ENCODE measurements at places on chromosomes 12 and 14. TPM values are rescaled to one million over a fixed set of nuclear protein-coding genes. Genes with fewer than 3 reads are reported as not detected.

GRCh38 chr14:75545907-75546306 lies 23.6 kb downstream of the BATF start:
- H3K4me1 ChIP-seq: peaks cover 29% of the 10 kb centered on the region
- no peaks in the 10 kb centered on the region for H3K27me3 ChIP-seq
- H3K4me3 ChIP-seq: no peak overlapping the region
- peaks cover 15% of the 10 kb centered on the region for H3K36me3 ChIP-seq
- DNase-seq: no peak

GRCh38 chr14:90727082-90727481 lies 89.1 kb downstream of the TTC7B start:
- H3K27ac ChIP-seq: no peak overlapping the region
- peaks cover 2% of the 10 kb centered on the region for H3K27me3 ChIP-seq
- no peak for DNase-seq
- no peak overlapping the region for H3K4me3 ChIP-seq

GRCh38 chr12:120643574-120643973 lies 3.1 kb downstream of the CABP1 start:
- H3K4me1 ChIP-seq: peaks cover 8% of the 10 kb centered on the region
- DNase-seq: no peak
- H3K27me3 ChIP-seq: peaks cover 74% of the 10 kb centered on the region
- H3K36me3 ChIP-seq: no peaks in the 10 kb centered on the region

- H3K27me3 ChIP-seq: peaks cover 71% of the 10 kb centered on the region
- no peaks in the 10 kb centered on the region for H3K36me3 ChIP-seq
- DNase-seq: no peak
Measured at GRCh38 chr12:109309381-109310246, 530 bp upstream of the FOXN4 start.

DNA sequence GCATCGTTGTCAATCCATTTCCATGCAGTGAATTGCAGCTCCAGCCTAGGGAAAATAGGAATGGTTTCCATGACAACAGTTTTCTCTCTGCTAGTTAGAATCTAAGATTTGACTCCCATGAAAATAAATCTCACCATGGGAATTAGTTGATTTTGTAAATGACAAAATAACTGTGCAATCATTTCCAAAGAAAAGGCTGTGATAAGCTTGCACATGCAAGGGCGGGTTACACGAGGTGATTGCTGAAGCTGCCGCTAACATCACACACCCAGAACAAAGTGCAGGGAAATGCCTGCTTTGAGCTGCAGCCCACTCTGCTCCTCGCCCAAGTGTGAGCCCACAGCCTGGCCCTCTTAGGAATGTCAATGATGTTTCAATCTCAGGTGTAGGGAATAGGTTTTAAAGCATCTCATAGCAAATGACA lies 53.8 kb downstream of the TRIM9 start:
- no peak for DNase-seq
- no peaks in the 10 kb centered on the region for H3K4me1 ChIP-seq
- H3K27me3 ChIP-seq: no peaks in the 10 kb centered on the region
- no peak overlapping the region for H3K4me3 ChIP-seq

GRCh38 chr12:108977360-108977759 lies 43.5 kb downstream of the SVOP start:
- H3K36me3 ChIP-seq: no peaks in the 10 kb centered on the region
- H3K27me3 ChIP-seq: peaks cover 6% of the 10 kb centered on the region
- DNase-seq: no peak
- no peak overlapping the region for H3K27ac ChIP-seq
- peaks cover 4% of the 10 kb centered on the region for H3K4me1 ChIP-seq
- no peak overlapping the region for H3K4me3 ChIP-seq

- no peaks in the 10 kb centered on the region for H3K4me1 ChIP-seq
- H3K27ac ChIP-seq: no peak overlapping the region
- DNase-seq: no peak
- no peaks in the 10 kb centered on the region for H3K27me3 ChIP-seq
- no peak overlapping the region for H3K4me3 ChIP-seq
Measured at GRCh38 chr12:97982684-97983083, 520.1 kb downstream of the RMST start.

- H3K27me3 ChIP-seq: no peaks in the 10 kb centered on the region
- no peak overlapping the region for H3K4me3 ChIP-seq
- no peak overlapping the region for H3K27ac ChIP-seq
- H3K4me1 ChIP-seq: no peaks in the 10 kb centered on the region
- no peaks in the 10 kb centered on the region for H3K36me3 ChIP-seq
Measured at GRCh38 chr12:43882578-43883178, 46.8 kb downstream of the TMEM117 start.

DNA sequence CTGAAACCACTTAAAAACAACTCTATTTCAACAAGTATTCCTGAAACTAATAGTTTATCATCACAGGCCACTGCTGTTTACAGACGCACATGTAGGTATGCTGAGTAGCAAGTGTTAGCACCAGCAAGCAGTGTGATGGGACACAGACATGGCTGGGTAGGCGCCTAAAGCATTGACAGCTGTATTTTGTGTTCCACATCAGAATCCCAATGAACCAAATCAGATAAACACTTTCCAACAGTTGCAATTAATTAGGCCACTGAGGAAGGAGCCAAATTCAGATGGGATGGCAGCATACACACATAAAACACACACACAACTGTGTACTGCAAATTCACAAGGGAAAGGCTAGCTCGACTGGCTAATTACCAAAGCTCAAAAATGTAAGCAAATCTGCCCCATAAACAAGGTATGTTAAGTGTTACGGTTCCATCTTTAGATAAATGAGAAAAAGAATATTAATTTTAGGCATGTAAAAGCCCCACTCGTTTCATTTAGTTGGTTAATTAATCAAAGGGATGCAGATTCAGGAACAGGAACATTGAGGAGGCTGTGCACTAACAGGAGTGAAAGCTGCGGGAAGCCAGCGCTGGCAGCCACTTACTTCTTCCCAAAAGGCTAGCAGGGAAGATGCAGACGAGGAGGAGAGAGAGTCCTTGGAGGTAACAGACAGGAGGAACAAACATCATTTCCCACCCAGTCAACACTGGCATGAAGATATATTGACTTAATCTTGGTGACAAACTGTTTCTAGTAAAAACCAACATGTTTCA lies 33.4 kb downstream of the AMN start:
- no peaks in the 10 kb centered on the region for H3K27me3 ChIP-seq
- no peak for DNase-seq
- no peak overlapping the region for H3K27ac ChIP-seq
- H3K4me3 ChIP-seq: no peak overlapping the region

GRCh38 chr12:120126635-120127005 lies 10.1 kb upstream of the RAB35 start:
- no peak overlapping the region for H3K4me3 ChIP-seq
- H3K36me3 ChIP-seq: peaks cover 16% of the 10 kb centered on the region

DNA sequence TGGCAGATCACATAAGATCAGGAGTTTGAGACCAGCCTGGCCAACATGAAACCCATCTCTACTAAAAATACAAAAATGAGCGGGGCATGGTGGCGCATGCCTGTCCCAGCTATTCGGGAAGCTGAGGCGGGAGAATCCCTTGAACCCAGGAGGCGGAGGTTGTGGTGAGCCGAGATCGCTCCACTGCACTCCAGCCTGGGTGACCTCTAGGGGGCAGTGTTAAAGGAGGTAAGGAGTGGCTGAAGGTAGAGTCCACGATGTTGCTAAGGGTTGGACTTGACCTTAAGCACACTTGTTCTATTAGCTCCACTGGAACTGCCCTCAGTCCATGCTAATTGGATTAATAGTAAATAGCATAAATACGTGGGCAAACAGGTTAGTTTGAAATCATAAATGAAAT lies 62.4 kb upstream of the PSMC1 start:
- no peak for DNase-seq
- H3K27ac ChIP-seq: no peak overlapping the region
- no peaks in the 10 kb centered on the region for H3K4me1 ChIP-seq
- H3K36me3 ChIP-seq: no peaks in the 10 kb centered on the region
- H3K27me3 ChIP-seq: peaks cover 10% of the 10 kb centered on the region
- no peak overlapping the region for H3K4me3 ChIP-seq

GRCh38 chr12:23473071-23473470 lies 476.4 kb downstream of the SOX5 start:
- no peak overlapping the region for H3K4me3 ChIP-seq
- peaks cover 1% of the 10 kb centered on the region for H3K27me3 ChIP-seq
- no peak overlapping the region for H3K27ac ChIP-seq
- no peaks in the 10 kb centered on the region for H3K36me3 ChIP-seq
- DNase-seq: no peak

DNA sequence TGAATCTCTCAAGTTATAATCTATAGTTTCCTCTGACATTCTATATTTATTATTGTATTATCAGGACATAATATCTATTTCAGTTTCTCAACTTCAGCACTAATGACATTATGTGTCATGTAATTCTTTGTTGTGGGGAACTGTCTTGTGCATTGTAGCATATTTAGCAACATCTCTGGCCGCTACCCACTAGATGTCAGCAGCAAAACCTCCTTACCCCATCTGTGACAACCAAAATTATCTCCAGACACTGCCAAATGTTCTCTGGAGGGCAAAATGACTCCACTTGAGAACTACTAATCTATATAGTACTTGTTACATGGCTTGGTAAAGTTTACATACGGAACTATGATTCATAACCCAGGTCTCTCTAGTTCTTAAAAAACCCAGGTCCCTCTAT lies 110.2 kb downstream of the RASSF9 start:
- H3K4me3 ChIP-seq: no peak overlapping the region
- H3K4me1 ChIP-seq: no peaks in the 10 kb centered on the region
- H3K36me3 ChIP-seq: no peaks in the 10 kb centered on the region
- no peak overlapping the region for H3K27ac ChIP-seq
- no peak for DNase-seq

DNA sequence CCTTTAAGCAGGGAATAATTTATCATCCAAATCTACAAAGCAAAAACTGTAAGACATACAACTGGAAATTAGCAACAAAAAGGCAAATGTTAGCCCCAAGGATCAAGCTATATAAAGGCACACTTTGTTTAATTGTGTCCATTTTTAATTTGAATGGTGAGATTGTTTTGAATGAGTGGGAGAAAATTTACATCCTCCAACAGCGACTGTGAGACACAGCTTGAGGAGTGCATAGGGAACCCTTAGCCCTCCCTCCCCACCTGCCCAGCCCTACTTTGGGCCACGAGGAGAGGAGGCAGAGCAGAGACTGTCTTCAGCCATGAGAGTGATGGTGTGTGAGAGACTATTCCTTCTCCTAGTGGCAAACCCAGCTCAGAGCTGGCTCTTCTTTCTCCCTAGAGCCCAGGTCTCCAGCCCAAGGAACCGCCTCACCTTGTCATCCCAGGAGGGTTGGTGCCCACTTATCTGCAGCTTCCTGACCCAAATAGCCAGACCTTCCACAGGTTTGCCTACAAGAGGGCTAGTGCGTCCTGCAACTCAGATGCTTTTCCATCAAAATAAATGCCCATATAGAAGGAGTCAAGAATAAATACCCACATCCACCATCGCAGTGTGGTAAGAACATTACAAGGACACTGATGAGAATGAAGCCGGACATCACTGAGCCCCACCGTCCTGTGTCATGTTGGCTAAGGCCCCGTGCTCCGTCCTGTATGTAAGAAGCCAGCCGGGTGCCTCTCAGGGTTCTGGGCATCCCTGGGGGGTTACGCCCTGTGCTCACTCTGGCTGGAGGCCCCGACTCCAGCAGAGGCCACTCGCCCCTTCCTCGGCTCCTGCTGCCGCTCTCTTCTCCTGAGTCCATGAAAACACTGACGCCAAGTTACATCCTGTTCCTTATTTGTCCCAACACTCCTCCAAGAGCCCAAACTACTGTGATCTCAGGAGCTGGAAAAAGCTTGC lies 36.4 kb upstream of the C14orf180 start:
- no peak overlapping the region for H3K27ac ChIP-seq
- H3K27me3 ChIP-seq: peaks cover 18% of the 10 kb centered on the region
- no peaks in the 10 kb centered on the region for H3K4me1 ChIP-seq
- no peak overlapping the region for H3K4me3 ChIP-seq

- H3K27me3 ChIP-seq: peaks cover 9% of the 10 kb centered on the region
- DNase-seq: no peak
- H3K4me1 ChIP-seq: no peaks in the 10 kb centered on the region
- no peaks in the 10 kb centered on the region for H3K36me3 ChIP-seq
Measured at GRCh38 chr14:61112506-61112905, 131.5 kb downstream of the SLC38A6 start.

SCFD1 gene
- total RNA-seq: 52.3 TPM

GPX2 gene
- not detected for total RNA-seq

PTPRQ gene
- total RNA-seq: not detected

RHOF gene
- 157 TPM for total RNA-seq

EEA1 gene
- total RNA-seq: 15.4 TPM

TM9SF1 gene
- total RNA-seq: 28.9 TPM

CFAP251 gene
- total RNA-seq: 1.4 TPM

WNT1 gene
- 2.0 TPM for total RNA-seq

ST8SIA1 gene
- 13.8 TPM for total RNA-seq

All from activated naive CD8-positive, alpha-beta T cell treated with anti-CD3 and anti-CD28 coated beads, Interleukin-2, amount 10 ng/mL, durations not matched to agents 7 days and 5 days (primary cell).